Right cardiac atrium (tissue), 5 donors: ENCODE measurements at places on chromosomes 12 and 14.

DNA sequence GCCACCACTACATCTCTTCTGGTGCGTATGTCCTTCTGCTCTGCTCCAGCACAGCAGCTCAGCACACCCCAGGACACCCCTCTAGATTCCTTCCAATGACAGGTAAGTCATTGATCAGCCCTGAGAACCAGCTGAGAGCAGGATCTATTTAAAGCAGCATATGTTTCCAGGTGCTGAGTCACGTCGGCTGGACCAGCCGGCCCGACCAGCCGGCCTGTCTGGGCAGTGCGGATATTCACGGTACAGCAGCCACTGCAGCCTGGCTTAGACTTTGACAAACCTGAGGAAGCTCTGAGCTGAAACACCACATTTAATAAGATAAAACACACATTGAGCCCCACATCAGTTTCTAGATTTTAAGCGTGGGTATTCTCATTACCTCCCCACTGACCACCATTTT lies 31.8 kb upstream of the RPH3A start:
- no peak for DNase-seq

- DNase-seq = no peak
These were observed 55.4 kb upstream of the RNU6-8 start for GRCh38 chr14:32258336-32258993.

- no peak for DNase-seq
These were observed 187.3 kb upstream of the EGLN3 start for GRCh38 chr14:34138175-34138574.

- no peak for DNase-seq
These were observed 65.2 kb downstream of the MARK3 start for GRCh38 chr14:103450416-103450815.

- no peak for DNase-seq
These were observed 15.0 kb upstream of the AMIGO2 start for GRCh38 chr12:47094804-47095203.

DNA sequence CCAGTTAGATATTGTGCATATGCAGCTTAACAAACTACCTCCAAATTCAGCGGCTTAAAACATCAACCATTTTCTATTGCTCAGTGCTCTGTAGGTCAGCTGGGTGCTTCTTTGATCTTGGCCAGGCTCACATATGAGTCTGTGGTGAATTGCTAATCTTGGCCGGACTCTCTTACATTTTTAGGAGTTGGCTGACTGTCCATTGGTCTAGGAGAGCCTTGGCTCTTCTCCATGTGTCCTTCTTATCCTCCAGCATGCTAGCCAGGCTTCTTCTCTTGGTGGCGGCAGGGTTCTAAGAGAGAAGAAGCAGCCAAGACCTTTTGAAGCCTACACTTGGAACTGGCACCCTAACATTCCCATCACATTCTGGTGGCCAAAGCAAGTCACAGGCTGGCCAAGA lies 174.3 kb upstream of the PWP1 start:
- no peak for DNase-seq

- no peak for DNase-seq
These were observed 54.3 kb downstream of the TTC9 start for GRCh38 chr14:70696026-70696425.

DNA sequence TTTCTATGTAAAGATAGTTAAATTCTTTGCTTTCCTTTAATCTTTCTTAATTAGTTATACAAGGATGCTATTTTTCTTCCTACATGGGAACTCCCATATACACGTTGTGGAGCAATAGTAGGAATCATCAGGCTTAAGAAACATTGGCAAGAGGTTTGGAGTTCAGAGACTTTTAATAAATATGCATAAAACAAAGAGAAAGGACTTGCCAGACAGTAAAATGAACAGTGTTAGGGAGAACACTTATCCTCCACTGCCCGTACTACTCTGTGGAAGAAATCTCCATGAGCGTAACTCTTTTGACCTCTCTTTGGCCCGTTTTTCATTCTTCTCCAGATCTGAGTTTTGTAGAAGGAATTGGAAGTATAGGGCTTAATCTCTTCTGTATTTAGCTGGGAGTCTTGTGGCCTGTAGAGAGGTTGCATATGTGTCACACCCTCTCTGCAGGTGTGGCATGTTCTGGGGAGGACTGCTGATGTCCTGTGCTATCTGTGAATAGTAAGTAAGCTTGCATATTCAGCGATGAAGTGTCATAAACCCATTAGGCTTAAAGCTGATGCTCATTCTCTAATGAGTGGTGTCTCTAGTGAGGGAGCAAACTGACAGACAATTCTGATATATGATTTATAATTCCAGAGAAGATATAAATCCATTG lies 455.4 kb upstream of the FAR2 start:
- no peak for DNase-seq
